GM12891 (cell line): ENCODE measurements at places on chromosomes 16 and 17.

- no peak for DNase-seq
These were observed 113.3 kb downstream of the VPS53 start for GRCh38 chr17:601244-601925.

DNA sequence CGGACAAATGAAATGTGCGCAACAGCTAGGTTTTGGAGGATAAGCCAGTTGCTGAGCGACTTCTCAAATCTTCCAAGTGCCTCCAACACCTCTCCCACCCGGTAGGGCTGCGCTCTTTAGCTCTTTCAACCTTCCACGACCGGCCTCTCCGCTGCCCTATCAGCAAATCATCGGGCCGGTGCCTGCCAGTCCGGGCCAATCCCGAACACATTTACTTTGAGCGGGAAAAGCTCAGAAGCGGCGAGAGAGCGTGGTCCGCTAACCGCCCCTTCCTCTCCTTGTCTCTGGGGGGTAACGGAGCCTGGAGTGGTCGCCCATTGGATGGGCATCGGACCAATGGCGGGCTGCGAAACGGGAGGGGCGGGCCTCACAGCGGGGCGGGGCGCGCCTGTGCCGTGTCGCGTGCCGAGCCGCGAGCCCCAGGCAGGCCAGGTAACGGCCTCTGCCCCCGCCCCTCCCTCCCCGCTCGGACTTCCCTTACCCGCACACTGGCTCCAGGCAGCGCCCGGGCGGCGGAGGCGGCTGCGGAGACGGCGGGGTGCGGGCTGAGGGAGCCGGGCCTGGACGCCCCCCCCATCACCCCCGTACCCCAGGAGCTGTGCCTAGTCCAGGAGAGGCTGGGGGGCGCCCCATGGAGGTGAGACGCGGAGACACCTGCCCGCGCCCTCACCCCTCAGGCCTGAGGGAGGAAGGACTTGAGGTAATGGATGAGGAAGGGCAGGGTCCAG, at the start of gene MEIOC:
Gene MEIOC, plus strand, starts transcription at position 486 of the 728 bp plus-strand sequence. Its CDS starts 146 bp downstream, at position 632.
- DNase-seq = peak; percentile 7

GRCh38 chr17:17445925-17446665, 30.7 kb upstream of the MED9 start:
- no peak for DNase-seq

DNA sequence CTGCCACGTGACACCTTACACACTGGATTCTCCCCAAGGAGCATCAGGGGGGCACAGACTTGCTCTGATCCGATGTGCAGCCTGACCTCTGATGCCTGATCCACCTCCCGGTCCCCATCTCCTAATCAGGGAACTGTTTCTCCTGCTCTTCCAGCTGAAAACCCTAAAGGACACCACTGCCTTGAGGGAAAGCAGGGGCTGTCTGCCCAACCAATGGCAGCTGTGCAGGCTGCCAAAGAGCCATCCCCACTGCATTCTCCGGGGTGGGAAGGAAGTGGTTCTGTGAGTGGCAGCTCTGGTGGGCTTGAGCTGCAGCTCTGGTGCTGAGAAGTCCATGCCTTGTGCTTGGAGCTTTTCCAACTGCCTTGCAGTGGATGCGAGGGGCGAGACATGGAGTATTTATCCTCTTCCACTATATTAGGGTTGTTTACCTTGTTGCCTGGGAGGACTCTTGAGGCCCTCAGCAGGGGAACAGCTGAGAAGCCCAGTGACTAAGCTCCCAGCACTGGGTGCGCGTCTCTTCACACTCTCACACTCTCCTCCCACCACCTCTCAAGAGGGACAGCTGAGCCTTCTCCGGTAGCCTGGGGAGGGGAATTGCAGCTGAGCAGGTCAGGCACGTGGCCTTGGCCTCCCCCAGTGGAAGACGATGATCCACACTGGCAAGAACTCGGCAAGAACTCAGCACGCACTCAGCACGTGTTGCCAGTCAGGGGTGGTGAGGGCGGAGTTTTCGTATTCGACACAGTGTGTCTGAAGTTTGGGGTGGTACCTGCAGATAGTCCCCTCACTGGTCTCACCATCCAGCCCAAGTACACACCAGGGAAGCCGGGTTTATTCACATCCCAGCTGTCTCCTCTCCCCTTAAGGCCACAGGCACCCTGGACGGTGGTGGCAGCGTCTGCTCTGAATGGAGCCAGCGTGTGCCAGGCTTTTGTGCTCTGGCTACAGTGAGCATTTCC, 21.1 kb upstream of the SPATA32 start:
- DNase-seq = no peak

GRCh38 chr16:65655802-65656201, 533.9 kb upstream of the CDH11 start:
- no peak for DNase-seq

DNA sequence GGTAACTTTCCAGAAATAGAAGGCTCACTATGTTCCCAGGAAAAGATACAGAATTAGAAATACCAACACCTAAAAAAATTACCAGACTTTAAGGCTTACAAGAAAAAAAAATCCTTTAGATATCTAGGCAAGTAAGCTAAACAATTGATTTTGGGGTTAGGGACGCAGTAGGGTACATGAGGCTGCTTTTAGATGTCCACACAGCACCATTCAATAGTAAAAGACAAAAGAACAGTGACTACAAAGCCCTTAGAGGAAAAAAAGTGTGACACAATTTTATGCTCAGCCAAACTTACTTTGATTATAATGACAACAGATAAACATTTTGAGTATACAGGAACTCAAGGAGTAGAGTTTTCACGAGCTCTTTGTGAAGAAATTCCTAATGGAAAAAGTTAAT, 29.9 kb downstream of the METTL16 start:
- no peak for DNase-seq

GRCh38 chr17:69523244-69523861, 108.9 kb downstream of the MAP2K6 start:
- DNase-seq = peak; percentile 5

DNA sequence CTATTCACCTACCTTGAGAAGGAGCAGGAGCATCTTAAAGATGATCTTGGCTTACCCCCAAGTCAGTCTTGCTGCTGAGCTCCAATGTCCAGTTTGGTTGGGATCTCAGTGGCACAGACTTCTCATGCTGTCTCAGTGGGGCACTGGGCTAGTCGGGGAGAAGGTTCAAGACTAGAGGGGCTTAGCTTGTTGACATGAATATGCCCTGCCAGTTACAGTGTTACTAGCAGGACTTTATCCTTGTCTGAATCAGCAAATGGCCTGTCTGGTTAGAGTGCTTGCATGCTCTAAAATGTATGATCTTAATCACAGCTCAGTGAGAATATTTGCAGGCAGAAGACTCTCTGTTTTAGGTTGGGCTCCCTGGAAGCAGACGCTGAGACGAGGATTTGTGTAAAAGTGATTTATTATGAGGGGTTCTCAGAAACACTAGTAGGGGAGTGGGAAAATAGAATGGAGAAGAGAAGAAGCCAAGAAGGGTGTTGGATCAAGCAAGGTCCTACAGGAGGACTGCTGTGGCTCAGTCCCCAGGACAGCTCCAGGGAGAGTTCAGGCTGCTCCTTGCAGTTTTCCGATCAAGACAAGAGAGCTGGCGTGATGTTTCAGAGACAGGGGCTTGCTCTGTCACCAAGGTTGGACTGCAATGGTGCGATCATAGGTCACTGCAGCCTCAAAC, 150.4 kb upstream of the HS3ST2 start:
- no peak for DNase-seq

DNA sequence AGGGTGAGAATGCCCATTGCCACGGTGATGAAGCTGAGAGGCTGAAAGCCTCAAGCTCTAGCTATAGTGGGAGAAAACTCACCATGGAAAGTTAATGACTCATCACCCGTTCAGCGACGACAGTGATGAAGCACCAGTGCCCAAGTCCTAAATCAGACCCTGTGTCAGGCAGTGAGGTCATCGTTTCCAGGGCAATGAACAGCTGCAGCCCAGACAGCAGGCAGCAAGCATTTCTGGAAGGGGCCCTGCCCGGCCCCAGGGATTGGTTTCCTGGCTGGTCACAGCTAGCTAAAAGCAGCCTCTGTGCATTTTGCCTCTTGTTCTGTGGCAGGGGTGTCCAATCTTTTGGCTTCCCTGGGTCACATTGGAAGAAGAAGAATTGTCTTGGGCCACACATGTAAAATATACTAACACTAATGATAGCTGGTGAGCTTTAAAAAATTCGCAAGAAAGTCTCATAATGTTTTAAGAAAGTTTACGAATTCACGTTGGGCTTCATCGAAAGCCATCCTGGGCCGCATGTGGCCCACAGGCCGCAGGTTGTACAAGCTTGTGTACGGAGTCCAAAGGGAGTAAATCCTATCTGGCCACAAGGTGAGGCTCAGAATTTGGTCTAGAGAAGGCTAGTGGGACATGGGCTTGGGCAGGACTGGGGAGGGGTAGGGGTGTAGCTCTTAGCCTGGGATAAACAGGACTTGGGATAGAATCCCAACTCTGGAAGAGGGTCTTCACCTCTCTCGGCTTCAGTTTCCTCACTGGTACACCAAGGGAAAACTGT, 40.6 kb downstream of the MIS12 start:
- no peak for DNase-seq

- no peak for DNase-seq
These were observed 83.8 kb upstream of the PMFBP1 start for GRCh38 chr16:72255786-72256185.

- no peak for DNase-seq
These were observed 13.0 kb downstream of the GPR142 start for GRCh38 chr17:74380086-74380958.

DNA sequence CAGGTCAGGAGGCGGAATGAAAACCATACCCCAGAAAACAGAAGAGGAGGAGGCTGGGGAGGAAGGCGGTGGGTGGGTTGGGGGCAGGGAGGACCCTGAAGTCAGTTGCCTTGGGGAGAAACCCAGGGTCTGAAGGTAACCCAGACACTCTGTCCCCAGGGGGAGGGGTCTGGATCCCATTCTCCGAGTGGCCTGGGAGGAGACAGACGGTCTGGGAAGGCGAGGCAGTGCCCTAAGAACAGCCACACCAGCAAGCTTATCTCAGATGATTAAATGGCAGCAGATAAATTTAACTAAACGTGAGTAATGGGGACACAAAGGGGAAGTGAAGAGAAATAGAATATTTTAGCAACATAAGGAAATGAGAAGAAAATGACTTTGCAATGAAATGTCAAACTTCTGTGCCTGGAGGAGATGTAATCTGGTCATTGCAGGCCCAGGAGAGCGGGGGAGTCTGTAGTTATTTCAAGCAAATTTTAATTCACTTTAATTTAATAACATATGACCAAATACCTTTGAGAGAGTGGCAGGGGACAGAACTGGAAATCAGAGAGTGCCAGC, 21.4 kb upstream of the ZFP90 start:
- no peak for DNase-seq
